ENCODE measurements at places on chromosomes 16 and 17.

- no peak for DNase-seq
Measured at GRCh38 chr17:16259926-16260325, 42.9 kb downstream of the PIGL start.

DNA sequence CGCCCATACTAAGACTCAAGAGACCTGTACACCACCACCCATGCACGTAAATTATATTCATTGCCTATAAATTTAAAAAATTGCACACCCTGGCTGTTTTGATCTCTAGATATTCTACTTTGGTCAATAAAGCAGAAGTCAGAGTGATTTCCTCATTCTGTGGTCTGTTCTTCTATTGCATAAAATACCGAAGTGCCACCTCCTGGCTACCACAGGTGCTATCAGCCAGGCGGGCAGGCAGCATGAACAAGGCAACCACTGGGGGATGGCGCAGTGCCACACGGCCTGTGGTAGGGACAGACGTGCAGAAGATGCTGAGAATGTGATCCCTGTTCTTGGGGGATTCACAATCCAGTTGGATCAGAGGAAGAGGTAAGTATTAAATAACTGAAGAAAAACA, 122.3 kb downstream of the CDK5R1 start:
- peak; percentile 64 for DNase-seq

DNA sequence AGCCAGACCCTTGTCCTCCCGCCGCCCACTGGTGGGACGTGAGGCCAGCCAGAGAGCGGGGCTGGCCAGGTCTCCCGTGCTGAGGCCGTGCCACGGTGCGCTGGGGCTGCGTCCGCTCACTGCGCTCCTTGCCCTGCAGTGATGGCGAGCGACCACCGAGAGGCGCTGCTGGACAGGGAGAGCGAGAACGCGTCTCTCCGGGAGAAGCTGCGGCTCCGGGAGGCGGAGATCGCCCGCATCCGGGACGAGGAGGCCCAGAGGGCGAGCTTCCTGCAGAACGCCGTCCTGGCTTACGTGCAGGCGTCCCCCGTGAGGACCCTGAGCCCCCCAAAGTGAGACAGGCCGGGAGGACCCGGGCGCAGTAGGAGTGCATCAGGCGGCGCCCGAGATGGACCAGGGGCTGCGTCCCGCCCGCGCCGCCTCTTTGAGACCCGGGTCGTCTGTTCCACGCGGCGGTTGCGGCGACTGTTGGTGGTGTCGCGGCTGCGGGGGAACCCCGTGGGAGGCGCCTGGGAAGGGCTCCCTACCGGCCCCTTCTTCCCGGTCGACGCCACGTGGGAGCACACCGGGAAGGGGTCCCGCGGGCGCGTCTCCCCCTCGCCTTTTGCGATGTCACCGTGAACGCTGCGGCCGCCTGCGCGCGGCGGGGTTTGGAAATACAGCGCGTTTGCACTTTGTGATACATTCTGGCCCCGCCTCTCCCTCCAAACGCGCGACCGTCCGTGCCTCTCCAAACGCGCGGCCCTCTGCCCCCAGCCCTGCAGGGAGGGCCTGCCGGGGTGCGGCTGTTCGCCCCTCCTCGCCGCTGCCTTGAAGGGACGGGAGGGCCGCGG, 792 bp upstream of the RAC3 start:
- DNase-seq: peak; percentile 90

- DNase-seq: peak; percentile 23
Measured at GRCh38 chr16:24972608-24973220, 42.5 kb downstream of the ARHGAP17 start.

DNA sequence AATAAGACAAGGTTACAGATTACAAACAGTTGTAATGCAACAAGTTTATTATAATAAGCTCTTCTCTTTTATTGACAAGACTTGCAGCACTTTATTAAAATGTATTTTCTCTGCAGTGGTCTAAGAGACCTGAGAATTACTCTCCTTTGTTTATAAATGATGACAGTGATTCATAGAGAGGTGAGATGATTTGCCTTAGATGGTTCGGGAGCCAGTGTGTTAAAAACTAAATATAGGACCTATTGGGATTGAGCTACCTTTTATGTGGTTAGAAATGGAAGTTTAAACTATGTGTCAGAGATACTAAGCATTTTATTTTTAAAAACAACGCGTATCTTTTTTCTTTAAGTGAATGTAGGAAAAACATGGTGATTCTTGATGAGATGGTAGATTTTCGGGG, 2.9 kb upstream of the KRTAP3-3 start:
- DNase-seq: no peak

- no peak for DNase-seq
Measured at GRCh38 chr16:53084746-53085334, 30.0 kb downstream of the CHD9 start.

- DNase-seq: peak; percentile 39
Measured at GRCh38 chr17:72422505-72423285, 301.9 kb downstream of the SOX9 start.

GRCh38 chr16:47644661-47645060, 183.5 kb downstream of the PHKB start:
- no peak for DNase-seq

GRCh38 chr17:83062818-83063671, 16.4 kb upstream of the METRNL start:
- DNase-seq: no peak

GRCh38 chr17:46977348-46977747, 1.7 kb downstream of the RPRML start:
- no peak for DNase-seq

All from activated CD4-positive, alpha-beta T cell treated with anti-CD3 and anti-CD28 coated beads, Interleukin-2, Interleukin-6, amounts not matched to agents 100 ng/mL and 50 ng/mL, durations not matched to agents 16 hours and 8 hours (primary cell).